ENCODE measurements at places on chromosomes 3 and 15.

DNA sequence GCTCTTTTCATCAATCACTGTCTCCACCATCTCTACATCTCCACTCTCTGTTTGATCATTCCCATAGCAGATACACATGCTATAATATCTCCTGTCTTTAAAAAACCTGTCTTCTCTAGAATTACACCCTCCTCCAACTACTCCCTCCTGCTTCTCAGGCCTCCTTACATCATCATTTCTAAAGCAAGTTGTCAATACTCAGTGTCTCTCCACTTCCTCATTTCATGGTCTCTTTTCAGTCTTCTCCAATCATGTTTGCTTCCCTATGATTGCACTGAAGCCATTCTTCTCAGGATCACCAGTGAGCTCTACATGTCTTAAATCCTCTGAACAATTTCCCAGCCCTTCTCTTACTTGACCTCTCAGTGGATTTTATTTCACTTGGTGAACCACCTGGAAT lies 87.0 kb upstream of the ZNF280D start:
- DNase-seq: no peak

GRCh38 chr15:76274821-76275220 lies 36.4 kb downstream of the ETFA start:
- DNase-seq: no peak

DNA sequence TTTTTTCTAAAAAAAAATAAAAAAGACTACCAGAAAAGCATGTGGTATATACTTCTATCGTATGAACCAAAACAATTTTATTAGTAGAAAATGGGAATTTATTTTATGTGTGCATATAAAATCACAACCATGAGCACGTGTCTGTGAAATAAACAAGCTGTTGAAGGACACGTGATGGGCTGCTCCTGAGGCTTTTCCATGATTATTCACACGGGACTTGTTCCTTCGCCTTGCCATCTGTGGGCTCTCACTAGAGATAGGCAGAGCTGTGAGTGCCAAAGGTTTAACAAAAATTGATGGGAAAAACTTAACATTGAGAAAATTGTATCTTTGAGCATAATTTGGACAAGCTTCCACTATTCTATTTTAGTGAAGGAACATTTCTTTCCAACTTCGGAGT lies 12.4 kb upstream of the ETV5 start:
- DNase-seq: no peak

GRCh38 chr15:39884351-39884750 lies 35.7 kb downstream of the GPR176 start:
- no peak for DNase-seq

GRCh38 chr15:58298879-58299850 lies 132.6 kb upstream of the LIPC start:
- no peak for DNase-seq

DNA sequence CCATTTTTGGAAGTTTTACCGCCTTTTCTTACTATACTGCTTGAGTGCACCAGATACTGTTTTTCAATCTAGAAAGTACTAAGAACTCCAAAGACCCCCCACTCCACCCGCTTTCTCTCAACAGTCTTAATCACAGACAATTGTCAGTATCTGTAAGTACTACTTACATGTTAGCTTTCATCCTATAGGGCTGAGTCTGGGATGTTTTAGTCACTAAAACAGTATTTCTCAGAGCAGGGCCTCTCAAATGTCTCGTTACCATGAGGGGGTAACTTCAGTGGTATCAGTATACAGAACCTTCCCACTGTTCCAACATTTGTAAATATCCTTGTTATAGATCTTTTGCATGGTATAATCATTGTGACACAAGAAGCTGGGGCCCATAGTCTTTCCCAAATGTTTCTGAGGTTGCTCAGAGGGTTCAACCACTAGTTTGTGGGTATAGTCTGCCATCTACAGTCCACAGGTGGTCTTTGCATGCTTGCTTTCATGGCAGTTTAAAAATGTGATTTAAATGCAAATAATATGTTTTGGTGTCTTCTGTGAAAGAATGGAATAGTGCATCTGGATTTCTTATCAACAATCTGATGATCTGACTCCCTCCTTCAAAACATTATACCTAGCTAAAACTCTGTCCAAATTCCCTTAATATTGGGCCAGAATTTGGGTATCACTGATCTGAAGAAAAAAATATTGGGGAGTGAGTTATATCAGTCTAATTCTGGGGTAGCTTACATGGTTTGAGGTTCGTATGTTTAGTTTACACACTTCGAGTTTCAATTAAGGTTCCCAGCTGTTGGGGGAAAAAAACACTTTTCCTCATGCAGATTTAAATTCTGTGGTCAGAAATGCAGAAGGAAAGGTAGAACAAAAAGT lies 18.0 kb upstream of the DNAJC13 start:
- peak; percentile 68 for DNase-seq

DNA sequence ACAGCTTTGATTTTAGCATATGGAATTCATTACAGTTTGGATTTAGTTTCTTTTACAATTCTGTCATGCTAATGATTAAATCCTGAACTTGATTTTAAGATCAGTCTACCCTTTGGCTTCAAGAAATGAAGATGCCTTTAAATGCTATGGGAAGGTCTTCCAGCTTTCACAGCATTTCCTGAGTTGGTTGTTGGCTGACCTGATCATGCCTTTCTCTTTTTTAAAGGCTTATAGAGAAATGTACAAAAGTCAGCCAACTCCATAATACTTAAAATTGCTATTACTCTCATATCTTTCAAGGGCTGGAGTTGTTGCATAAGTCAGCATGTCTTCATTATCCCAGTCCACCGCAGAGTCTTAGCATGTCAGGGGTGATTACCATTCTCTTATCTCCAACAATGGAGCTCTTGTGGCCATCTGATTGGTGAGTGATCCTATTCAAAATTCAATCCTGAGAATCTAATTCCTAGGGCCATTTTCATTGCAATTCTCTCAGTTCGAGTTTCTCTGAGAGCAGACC lies 123.8 kb downstream of the GMNC start:
- DNase-seq: no peak

- DNase-seq: no peak
These were observed 6.8 kb downstream of the CACNA1D start for GRCh38 chr3:53501178-53501577.

DNA sequence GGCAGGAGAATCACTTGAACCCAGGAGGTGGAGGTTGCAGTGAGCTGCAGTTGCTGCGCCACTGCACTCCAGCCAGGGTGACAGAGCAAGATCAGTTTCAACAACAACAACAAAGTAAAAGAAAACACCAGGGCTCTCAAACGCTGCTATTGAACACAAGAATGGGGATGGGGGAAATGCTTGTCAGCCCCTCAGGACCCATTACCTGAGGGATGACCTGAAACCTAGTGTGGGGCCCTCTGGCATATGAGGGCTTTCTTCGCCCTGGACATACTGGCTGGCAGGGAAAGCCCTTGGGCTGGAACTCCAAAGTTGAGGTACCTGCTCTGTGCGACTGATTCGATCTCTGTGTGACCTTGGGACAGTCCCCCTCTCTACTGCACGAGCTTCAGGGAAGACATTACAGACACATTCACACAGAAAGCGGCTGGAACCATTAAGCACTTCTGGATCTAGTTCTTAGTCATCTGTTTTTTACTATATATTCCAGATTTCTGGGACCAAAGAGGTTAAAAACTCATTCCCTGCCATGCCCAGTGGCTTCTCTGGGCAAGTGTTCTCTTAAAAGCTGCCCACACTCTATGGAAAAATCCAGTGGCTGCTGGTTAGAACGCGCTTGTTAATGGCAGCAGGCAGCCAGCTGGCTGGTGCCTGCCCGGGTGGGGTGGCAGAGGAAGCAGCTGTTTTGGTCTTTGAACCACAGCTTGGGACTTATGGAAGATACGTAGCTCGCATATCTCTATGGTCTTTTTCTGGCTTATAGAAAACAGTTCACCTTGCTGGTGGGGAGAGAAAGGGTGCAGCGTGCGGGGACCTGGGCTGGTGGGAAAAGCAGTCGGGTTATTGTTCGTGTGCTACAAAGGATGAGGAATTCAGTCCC lies 57.2 kb downstream of the ATP1B3 start:
- DNase-seq: no peak

DNA sequence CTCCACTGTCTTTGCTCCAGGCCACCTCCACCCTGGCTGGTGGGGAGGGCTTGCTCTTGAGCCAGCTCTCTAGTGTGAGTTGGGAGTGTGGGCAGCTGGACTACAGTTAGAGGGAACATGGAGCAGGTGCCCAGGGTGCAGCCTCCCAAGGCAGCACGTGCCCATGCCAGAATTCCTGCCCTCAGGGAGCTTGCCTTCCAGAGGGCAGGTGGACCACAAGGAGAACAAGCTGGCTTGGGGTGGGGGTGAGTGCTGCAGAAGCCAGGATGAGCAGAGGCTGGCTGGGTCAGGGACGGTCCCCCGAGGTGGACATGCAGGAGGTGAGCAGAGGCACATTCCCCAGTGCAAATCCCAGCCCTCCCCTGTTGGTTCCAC lies 89.5 kb downstream of the VGLL4 start:
- no peak for DNase-seq

DNA sequence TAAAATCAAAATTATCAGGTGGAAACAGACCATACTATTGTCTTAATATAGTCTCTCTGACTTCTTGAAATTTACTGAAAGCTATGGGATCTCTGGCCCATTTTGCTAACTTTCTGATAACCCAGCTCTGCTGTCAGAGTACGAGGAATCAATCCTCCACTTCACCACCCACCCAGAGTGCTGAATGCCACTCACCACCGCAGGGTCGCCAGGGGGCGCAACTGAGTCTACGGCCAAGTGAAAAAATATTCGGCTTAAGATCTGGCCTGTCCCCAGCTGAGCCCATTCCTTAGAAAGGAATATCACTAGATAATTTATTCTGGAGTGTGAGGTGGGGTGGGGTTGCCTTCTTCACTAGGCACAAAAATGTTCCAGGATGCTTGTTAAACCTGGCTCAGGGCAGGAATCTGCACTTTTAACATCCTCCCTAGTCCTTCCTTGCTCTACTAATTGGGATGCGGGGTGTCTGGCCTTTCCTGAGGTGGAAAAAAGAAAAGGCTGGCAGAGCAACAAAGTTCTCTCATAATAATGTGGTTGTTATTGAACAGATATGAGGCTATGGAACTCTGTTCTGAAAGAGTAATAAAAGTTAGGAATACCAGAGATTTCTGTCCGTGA lies 520.6 kb downstream of the MFSD1 start:
- no peak for DNase-seq

DNA sequence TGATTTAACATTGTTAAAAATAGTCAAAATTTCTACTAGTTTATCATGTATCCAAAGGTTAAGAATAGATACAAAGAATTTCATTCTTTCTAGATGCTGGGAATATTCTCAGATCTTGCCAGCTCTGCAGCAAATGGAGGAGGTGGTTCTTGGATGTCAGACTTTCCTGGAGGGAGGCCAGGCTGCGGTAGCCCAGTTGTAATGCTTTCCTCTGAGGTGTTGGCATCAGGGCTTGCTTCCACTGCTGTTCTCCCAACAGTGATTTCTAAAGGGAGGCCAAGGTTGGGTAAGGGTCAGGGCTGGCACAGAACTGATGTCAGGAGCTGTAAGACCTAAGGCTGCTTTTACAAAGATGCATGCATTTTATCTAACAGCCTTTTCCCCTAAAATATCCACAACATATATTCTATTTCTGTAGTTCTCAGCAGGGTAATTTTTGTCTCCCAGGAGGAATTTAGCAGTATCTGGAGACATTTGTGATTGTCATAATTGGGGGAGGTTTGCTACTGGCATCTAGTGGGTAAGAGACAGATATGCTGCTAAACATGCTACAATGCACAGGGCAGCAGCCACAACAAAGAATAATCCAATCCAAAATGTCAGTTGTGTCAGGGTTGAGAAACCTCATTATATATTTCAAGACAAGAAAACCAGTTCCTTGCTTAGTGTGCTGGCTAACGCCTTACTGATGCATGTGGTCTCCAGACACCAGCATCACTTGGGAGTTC lies 42.0 kb upstream of the SPTSSB start:
- DNase-seq: peak; percentile 42

GRCh38 chr3:73624017-73624820 lies 522 bp downstream of the PDZRN3 start:
- DNase-seq: no peak

DNA sequence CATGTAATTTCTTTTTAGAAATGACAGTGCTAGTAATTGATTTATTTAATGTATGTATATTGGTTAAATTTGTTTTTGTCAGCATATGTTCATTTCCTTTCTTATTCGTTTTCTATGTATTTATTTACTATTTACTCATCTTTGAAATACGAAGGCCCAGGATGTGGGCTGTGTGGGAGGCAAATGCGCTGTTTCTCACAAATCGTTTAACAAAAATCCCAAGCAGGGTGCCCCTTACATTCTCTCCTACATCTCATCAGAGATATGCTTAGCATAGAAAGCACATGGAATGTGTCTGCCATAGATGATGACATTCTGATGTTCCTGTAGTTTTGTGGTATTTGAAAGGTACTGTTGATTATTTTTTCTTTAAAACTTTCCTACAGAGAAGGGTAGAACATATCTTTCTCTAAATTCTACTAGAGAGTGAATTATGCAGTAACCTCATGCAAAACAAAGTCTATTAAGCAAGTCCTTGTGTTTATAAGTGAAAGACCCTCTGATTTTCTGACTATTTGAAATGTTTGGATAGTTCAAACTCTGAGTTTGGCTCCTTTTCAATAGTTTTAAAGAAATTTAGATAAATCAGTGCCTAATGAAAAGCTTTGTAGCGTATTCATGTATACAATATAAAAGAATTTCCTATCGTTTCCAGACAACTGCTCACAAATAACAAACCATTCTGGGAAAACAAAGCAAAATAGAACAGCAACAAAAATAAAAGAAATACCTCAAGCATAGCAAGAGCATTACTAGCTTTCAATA lies 111.1 kb upstream of the VGLL3 start:
- DNase-seq: no peak

- DNase-seq: no peak
These were observed 19.5 kb downstream of the DLG1 start for GRCh38 chr3:197278933-197279332.

GRCh38 chr3:56075089-56075488 lies 393.2 kb downstream of the ERC2 start:
- no peak for DNase-seq

GRCh38 chr15:48283396-48284145 lies 47.7 kb upstream of the DUT start:
- DNase-seq: no peak

DNA sequence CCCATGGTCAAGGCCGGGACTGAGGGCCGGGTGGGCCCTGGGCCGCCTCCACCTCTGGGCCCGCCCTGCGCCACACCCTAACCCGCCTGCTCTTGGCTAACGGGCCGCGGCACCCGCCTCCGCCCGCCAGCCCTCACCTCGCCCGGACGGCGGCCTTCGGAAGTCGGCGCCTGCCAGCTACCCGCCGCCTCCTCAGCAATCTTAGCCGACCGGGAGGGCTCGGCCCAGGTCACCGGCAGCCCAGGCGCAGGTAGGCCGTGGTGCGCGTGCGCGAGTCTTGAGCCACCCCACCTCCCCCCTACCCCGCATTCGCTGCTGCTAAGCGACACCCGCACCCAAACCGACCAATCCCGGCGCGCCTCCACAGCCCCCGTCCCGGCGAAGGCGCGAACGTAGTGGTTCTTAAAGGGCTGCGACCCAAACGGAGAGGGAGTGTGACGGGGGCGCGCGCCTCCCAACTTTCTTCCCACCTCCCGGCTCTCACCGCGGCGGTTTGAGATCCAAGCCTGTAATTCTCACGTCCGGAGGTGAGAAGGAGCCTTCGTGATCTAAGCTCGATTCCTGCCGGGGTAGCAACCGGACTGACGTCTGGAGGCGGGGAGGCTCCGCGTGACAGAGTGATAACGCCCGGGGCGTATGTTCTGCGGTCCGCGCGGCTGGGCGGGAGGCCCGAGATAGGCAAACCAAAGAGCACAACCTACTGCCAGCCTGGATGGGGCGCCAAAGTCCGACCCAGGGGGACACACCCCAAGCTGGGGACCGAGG lies at the start of gene SEC22C:
TSS of gene SEC22C (minus strand) at position 259 of the 765 bp plus-strand sequence. CDS start 12,921 bp downstream, outside the sequence.
- peak; percentile 84 for DNase-seq

Measured in bronchial epithelial cell (primary cell).